ENCODE measurements at places on chromosomes 11 and 22.

DNA sequence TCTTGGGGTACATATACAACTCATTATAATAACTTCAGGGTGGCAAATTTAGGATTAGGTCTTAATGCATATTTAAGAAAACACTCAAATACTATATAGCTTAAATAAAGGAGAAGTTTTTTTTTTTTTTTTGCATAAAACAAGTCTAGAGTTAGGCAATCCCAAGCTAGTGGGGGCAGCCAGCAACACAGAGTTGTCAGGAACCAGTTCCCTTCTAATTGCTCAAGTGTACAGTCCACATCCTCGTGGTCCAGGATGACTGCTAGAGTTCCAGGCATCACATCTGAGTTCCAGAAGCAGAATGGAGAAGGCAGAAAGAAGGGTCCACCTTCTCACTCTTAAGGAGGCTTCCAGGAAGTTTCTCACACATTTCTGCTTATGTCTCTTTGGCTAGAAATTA is 261.9 kb upstream of the PLET1 start:
- no peak for DNase-seq

DNA sequence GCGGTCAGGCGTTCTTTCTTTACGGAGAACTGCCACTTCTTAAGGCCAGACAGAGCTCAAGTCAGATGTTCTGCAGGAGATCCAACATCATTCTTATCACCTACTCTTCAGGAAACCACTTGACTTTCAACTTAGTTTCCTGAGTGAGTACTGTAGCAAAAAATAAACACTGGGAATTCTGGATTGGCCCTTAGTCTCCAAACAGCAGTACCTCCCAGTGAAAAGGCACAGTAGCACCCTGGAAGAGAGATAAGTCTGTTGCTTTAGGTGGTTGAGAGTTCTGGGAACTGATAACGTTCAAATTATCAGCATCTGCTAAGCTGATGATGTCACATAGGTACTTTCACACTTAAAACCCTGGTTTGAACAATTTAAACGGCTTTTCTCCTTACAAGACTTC is 971.8 kb upstream of the TENM4 start:
- DNase-seq = no peak

GRCh38 chr11:1377231-1377780 is 12.4 kb upstream of the BRSK2 start:
- DNase-seq = no peak

DNA sequence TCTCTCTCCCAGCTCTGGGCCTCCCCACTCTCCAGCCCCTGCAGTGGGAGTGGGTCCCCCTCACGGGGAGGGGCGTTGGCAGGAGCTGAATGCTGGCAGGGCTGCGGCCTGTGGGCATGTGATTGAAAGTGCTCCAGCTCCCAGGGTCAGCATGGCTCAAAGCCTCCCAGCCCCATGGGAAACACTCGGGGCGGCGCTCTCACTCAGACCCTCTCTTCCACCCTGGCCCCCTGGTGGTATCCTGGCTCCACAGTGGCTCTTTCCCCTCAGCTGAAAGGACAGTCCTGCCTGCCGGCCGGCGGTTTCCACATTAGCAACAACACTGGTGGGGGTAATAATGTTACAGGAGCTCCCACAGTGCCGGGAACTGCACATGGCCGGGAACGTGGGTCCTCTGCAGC is 35.5 kb downstream of the POLR3H start:
- DNase-seq = no peak

DNA sequence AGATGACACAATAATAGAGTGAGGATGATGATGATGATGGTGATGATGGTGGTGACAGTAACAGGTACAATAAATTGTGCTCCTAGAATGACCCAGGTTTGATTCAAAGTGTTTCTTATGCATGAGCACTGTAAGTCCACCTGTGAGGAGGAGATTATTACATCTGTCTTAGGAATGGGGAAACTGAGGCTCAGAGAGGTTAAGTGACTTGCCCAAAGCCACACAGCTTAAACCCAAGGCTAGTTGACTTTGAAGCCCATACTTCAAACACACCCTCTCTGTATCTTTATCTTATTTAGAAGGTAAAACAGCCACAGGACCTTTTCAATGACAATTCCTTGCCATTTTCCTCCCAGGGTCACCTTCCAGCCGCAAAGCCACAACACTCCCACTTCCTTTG is 88.9 kb downstream of the MIAT start:
- no peak for DNase-seq

GRCh38 chr22:46374663-46375474 is 39.4 kb downstream of the TRMU start:
- DNase-seq = no peak

DNA sequence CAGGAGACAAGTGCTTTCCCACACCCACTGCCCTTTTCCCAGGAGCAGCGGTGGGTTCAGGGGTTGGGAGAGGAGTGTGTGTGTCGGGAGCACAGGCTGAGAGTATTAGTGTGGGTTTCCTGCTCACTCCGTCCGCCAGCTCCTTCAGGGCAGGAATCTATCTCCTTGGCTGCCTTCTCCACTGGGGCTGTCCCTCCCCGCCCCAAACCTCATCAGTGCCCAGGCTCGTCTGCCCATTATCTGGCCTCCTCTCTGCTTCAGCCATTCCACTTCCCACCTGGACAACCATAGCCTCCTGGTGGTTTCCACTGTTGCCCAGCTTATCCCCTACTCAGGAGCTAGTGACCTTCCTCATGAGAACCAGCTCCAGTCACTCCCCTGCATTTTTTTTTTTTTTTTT is 19.9 kb downstream of the ASPHD2 start:
- no peak for DNase-seq

DNA sequence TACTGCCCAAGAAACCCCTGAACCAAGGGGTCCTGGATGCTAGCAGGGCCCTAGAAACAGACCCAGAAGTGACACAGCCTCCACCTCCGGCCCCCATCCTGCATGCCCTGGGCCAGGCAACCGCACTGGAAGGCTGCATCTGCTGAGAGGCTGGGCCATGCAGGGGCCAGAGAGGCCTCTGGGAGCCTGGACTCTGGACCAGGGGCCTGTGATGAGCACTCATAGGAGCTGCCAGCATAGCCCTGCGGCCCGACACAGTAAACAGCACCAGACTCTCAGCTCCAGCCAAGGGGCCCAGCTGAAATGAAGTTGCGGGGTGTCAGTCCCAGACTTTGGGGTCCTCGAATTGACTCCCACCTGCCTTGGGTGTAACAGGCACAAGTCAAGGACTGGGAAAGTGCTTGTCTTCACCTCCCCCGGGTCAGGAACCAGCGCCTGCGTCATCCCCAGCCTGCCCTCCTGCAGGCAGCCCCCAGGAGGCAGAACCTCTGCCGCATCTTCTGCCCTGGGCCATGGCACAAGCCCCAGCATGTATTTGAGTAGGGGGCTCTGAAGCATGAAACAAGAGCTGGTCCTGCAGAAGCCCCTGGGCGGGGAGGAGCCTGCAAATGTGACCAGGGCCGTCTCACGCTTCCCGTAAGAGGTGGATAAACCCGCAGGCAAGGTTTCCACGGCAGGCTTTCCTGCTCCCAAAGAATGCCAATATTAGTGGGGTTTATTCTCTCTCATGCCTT is 25.2 kb upstream of the CCND1 start:
- no peak for DNase-seq

GRCh38 chr11:128689591-128689947 is 4.3 kb upstream of the FLI1 start:
- no peak for DNase-seq

DNA sequence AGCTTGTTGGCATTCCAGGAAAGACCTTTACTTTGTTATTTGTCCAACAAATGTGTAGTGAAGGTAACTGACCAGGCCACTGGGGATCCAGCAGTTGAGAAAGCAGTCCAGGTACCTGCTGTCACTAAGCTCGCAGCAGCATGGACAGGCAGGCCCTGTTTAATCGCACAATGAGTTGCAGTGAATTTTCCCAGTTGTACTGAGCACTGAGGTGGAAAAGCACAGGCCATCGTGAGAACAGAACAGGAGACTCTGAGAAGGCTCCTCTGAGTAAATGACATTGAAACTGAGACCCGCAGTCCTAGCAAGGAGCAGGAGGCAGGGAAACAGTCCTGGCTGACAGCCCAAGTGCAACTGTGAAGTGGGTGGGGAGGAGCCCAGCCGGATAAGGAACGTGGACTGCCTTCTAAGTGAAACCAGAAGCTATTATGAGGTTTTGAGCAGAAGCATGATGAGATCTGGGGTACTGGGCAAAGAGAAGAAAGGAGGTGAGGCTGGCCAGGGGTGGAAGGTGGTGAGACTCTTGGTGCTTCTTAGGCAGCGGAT is 39.8 kb upstream of the CDON start:
- DNase-seq = no peak

DNA sequence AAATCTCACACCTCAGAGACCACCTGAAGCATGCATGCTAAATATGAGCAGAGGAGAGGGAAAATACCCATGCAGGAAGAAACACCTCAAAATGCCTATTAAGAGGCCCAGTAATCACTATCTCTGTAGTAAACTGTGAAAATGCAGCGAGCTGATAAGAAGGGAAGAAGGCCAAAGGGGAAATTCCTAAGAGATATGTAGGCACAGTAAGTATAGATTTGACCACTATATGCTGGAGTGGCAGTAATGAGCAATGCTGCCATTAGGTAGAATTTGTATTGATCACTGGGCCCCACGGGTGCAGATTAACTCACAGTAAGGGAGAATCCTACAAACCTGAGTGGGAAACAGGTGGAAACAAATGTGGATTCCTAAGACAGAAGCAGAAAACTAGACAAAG is 1813.1 kb upstream of the RAG2 start:
- no peak for DNase-seq

- DNase-seq = no peak
These were observed 35.0 kb downstream of the GRIK4 start for GRCh38 chr11:120546312-120547205.

DNA sequence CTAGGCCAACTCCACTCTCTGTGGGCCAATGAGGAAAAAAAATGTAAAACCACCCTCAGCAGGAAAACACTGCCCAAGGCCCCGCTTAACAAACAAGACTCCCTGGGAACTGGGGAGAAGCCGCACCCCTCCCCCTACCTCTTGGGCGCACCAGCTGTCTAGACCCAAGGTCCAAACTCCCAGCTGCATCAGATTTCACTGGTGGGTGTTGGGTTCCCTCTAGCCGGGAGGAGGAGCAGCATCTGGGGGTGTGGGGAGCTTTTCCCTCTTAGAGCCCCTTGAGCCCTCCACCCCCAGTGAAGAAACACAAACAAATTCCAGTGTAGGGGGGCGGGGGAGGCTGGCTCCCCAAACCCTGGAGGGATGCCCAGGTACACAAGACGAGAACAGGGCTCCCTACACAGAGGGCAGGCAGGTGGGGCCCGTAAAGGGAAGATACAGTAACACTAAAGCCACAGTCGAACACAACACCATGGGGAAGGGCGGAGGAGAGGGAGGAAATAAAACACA is 64.9 kb downstream of the NECTIN1 start:
- no peak for DNase-seq

- no peak for DNase-seq
These were observed 5.6 kb upstream of the ANKRD13D start for GRCh38 chr11:67283481-67283963.

GRCh38 chr11:26096451-26096850 is 235.5 kb upstream of the ANO3 start:
- DNase-seq = no peak
